ENCODE measurements at places on chromosomes 3 and 15.
A peak's percentile ranks its signal among the peaks of the same experiment; 100 is the strongest.

GRCh38 chr3:188489639-188490405 is 335.9 kb downstream of the LPP start:
- no peak for DNase-seq

- DNase-seq, result no peak
Observed at GRCh38 chr3:133277813-133278212, 122.0 kb upstream of the BFSP2 start.

DNA sequence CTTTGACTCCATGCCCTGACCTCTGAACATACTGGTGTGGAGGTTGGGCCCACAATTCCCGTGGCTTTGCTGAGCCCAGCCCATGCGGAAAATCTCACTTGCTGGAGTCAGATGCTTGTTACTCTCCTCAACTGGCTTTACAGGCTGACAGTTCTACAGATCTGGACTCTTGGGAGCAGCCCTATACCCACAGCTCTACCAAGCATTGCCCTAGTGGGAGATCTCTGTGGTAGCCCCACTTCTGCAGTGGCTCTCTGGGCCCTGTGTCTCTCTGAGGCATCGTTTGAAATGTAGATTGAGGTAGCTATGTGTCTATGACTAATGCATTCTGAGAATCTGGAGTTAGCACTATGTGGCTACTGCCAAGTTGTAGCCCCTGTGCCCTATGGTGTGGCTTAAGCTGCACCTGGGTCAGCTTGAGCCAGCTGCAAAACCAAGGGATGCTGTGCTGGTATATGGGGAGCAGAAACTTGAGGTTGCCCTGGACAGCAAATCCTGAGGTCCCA is 625.8 kb upstream of the ALCAM start:
- no peak for DNase-seq

DNA sequence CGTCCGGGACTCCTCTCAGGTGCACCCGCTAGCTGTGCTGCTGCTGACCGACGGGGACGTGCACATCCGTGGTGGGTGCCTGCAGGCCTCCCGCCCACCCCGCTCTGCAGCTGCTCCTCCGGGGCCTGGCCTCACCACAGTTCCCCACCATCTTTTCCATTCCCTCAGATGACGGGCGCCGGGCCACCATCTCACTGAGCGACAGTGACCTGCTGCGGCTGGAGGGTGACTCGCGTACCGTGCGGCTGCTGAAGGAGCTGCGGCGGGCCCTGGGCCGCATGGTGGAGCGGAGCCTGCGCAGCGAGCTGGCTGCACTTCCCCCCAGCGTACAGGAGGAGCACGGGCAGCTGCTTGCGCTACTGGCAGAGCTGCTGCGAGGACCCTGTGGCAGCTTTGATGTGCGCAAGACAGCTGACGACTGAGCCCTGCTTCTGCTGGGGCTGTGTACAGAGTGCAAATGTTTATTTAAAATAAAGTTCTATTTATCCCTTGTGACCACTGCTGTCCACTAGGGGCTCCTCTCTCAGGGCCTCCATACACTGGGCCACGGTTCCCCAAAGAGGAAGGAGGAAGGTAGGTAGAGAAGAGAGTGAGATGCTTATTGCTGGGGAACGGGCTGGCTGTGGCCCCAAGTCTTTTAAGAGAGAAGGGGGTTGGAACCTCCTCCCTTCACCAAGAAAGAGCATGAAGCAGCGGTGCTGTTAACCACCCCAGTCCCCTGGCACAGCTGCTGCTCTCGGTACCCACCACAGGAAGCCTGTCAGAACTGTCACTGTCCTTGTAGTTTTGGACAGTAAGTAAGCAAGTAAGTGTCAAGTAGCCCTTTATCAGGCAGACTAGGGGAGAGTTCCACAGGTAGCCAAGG is 47.0 kb downstream of the DHX30 start:
- peak; percentile 69 for DNase-seq

- DNase-seq, result no peak
Observed at GRCh38 chr3:46987743-46988401, 8.4 kb downstream of the NBEAL2 start.

DNA sequence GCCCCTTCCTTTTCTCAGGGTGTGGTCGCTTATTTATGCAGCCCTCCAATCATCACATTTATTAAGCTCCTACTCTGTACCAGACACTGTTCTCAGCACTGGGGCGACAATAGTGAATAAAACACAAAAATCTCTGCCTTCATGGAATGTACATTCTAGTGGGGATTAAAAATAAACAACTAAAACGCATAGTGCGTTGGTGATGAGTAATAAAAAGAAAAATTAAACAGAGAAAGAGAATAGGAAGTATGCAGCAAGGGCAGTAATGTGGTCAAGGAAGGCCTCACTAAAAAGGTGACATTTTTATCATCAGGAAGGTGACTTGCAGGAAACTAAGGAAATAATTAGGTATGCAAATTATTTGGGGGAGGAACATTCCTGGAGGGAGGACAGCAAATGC is 5.1 kb downstream of the SLC51B start:
- DNase-seq, result no peak

DNA sequence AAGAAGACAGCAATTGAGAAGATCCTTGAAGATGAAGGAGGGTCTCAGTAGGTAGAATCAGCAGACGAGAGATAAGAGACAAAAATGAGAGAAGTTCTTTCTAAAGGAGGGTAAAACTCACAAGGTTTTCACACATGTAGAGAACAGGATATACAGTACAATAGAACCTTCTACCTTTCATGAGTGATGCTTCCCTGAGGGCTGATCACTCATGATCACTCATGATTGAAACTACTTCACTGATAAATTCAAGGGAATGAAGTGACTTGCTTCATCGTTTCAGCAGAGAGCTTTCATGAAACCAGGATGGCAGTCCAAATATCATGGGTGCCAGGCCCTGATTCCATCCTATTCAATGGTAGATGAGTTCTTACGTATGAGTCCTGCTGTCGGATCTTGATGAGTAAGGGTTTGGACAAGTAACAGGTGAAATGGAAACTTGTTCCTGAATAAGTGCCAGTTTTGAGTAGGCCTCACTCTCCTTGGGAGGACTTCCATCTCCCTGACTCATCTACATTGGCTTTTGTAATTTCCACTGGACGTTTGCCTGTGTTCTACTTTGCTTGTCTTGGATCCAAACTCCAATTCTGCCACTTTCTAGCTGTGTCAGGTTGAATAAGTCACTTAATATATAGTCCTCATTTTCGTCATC is 9.6 kb upstream of the CLDN16 start:
- no peak for DNase-seq

- no peak for DNase-seq
Observed at GRCh38 chr3:52712291-52713212, 6.6 kb downstream of the SPCS1 start.

DNA sequence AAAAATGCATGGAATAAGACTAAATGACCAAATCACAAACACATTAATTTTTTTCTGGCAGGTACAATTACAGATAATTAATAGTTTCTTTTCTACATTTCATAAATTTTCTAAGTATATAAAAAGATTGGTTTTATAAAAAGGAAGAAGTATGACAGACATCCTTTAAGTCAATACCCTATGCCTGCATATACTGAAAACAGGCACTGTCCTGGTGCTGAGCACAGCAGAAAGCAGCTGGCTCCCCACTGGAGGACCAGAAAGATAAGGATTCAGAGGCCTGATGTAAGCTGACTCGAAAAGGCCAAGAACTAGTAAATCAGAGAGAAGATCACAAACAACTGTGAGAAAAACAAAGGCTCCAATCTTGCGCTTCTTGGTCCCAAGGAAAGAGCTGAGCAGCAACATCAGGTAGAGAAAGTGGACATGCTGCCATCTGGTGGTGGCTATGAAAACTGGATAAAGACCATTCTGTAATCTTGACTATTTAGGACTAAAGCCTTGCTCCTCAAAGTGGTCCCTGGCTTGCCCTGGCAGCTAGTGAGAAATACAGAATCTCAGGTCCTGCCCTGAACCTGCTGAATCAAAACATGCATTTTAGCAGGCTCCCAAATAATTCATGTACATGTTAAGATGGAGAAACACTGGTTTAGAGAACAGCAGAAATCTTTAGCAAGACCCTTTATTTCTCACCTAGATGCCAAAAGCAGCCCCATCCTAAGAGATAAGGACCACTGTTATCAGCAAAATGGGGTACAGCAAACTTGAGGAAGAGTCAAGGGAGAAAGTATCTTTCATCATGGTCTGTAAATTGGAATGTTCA is 76.0 kb downstream of the TRANK1 start:
- DNase-seq, result peak; percentile 55

DNA sequence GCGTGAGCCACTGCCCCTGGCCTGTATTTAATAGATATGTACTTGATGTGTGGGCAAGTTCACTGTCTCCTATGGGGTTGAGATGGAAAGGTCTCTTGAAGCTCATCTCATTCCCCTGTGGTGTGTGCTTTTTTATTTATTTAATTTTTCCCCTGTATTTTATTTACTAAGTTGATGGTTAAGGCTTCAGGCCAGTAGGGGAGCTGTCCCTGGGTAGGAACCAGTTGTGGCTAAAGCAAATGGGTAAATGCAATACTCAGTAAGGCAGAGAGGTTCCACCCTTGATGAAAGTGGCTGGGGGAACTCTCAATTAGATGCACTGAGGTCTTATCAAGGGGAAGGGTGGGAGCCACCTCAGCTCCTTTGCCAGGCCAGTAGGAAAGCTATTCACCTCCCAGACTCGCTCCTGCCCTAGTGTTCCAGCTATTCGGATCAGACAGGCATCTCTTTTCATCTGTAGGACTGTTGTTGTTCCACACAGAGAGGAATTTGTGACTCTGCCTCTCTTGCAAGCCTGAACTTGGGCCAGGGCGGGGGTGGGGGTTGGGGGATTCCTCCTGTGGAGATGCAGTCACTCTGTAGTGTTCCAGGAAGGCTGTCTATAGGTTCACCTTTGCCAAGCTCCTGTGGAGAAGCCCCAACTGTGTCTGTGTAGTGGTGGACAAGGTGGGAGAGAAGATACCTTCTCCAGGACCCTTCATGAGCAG is 26.1 kb downstream of the PCCB start:
- DNase-seq, result no peak

- DNase-seq, result no peak
Observed at GRCh38 chr15:29056839-29057450, 171.2 kb downstream of the APBA2 start.

GRCh38 chr3:58568572-58569286 is 8.5 kb downstream of the FAM107A start:
- peak; percentile 28 for DNase-seq

DNA sequence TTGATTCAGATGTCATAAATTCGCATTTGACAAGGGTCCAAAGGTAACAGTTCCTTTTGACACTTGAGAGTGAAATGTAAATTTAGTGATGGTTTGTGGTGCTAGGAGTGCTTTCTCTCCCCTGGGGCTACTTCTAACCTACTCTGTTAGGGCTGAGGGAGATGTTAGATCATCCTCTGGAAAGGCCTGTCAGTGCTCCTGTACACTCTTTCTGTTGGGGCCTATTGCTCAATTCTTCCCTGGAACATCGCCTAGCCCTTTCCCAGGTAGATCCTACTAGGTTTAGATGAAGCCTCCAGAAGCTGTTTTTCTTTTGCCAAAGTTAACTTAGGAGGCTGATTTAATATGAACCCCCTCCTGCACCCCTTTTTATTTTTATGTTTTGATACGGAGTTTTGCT is 1.4 kb downstream of the PCCB start:
- no peak for DNase-seq

GRCh38 chr3:8817486-8817885 is 48.1 kb upstream of the OXTR start:
- DNase-seq, result no peak

- DNase-seq, result peak; percentile 33
Observed at GRCh38 chr3:139718415-139718814, 40.6 kb upstream of the NMNAT3 start.
